ENCODE measurements at places on chromosomes 6 and 20.
A peak's percentile ranks its signal among the peaks of the same experiment; 100 is the strongest.

GRCh38 chr20:41173791-41174341 lies 36.5 kb downstream of the PLCG1 start:
- no peak for DNase-seq

- no peak for DNase-seq
Observed at GRCh38 chr6:117729613-117730012, 54.3 kb downstream of the NUS1 start.

GRCh38 chr20:64148581-64148980 lies 15.7 kb upstream of the MYT1 start:
- no peak for DNase-seq

DNA sequence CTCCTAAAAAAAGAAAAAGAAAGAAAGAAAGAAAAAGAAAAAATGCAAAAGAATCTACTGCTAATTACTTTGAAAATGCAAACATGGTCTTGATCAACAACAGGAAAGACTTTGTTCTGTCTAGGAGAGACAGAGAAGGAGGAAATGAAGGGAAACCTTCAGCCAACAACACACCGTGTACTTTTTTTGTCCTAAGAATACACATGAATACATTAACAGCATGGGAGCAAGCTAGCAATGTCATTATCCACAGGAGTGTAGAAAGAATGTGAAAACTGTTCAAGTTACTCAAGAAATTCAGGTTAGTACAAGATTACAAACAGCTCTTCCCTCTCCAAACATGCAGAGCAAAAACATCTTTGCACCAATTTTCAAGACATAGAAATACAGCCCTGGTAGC lies 326.3 kb downstream of the UBE3D start:
- DNase-seq: no peak

GRCh38 chr6:26065952-26066380 lies 21.3 kb upstream of the HFE start:
- no peak for DNase-seq

DNA sequence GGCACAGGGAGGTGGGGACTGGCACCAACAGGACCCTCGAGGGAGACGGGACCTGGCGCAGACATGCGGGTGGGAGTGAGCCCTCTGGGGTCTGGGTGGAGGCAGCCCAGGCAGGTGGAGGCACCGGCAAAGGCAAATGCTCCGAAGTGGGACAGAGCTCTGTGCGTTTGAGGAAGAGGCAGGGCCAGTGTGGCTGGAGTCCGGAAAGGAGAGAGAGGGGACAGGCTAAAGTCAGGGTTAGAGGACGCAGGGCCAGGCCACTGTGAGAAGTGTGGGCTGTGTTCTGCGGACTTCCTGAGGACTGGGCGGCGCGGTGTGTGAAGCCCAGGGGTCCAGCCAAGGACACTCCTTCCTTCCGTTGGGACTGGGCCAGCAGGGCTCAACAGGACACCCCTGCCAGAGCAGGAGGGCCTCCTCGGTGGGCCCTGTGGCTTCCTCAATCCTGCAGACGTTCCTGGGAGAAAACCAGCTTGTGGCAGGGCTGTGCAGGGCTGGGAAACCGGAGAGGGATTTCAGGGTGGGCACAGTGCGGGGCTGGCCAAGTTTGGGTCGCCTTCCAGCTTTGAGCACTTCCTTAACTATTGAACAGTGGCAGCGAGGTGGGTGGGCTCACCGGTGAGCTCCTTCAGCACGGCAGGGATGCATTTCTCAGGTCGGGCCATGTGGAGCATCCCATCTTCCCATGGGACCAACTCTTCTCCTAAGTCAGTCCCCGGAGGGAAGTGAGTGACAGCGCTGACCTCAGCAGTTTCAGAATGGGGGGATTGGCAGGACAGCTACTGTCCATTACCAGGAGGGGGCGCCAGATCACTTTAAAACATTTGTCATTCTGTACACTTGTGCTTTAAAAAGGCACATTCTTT lies 22.5 kb downstream of the MOCS3 start:
- DNase-seq: no peak

GRCh38 chr6:134422426-134423231 lies 104.7 kb upstream of the SGK1 start:
- DNase-seq: peak; percentile 66
